Activated naive CD8-positive, alpha-beta T cell treated with anti-CD3 and anti-CD28 coated beads for 36 hours (primary cell): ENCODE measurements at places on chromosomes 5 and 9.

DNA sequence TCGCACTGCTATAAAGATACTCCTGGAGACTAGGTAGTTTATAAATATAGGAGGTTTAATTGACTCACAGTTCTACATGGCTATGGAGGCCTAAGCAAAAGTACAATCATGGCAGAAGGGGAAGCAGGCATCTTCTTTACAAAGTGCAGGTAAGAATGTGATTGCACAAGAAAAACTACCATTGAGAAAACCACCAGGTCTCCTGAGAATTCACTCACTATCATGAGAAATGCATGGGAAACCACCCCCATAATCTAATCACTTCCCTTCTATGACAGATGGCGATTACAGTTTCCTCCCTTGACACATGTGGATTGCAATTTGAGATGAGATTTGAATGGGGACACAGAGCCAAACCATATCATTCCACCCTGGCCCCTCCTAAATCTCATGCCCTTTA, 121.2 kb upstream of the ST8SIA4 start:
- H3K4me1 ChIP-seq, result no peaks in the 10 kb centered on the region
- H3K27me3 ChIP-seq, result no peaks in the 10 kb centered on the region
- no peaks in the 10 kb centered on the region for H3K36me3 ChIP-seq
- no peak overlapping the region for H3K4me3 ChIP-seq
- no peak overlapping the region for H3K27ac ChIP-seq

GRCh38 chr5:154447089-154447725, 1.4 kb downstream of the SAP30L start:
- peak overlapping the region; percentile 90 for H3K4me3 ChIP-seq
- H3K27ac ChIP-seq, result peak overlapping the region; percentile 42
- H3K4me1 ChIP-seq, result peaks cover 37% of the 10 kb centered on the region
- DNase-seq, result no peak
- H3K27me3 ChIP-seq, result no peaks in the 10 kb centered on the region

GRCh38 chr9:31969552-31969951, 414.9 kb upstream of the ACO1 start:
- no peak overlapping the region for H3K4me3 ChIP-seq
- DNase-seq, result no peak
- H3K4me1 ChIP-seq, result no peaks in the 10 kb centered on the region
- no peaks in the 10 kb centered on the region for H3K27me3 ChIP-seq
- no peak overlapping the region for H3K27ac ChIP-seq

DNA sequence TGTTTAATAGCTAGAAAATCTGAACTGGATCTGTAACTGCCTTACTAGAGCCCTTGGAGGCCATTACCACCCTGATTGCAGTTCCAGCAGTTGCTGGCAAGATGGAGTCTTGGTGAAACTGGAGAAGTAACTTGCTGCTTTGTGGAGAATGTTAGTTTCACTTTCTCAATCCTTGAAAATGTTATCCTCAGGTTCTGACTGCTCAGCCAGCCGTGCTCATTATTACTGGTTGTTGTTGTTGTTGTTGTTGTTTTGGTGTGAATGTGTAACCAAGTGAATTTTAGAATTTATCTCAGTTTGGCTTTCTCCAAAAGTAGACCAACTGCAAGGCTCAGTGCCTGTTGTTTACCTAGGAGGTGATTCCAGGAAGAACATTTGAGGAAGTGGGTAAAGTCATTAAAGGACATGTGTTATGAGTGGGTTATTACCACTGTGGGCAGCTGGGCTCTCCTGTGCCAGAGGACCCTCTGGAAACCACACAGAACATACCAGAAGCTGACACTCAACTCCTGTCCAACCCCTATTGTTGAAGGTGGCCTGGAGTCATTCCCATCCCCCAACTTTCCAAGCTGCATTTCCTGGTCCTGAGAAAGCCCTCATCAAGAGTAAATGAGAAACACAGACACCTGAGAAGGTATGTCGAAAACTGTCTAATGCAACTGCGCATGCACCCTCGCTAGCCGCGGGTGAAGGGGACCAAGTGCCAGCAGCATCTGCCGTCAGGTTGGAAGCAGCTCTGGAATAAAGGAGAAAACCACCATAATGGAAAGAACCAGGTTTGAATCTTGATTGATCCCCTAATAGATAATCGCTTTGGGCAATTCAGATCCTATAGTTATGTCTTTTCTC, 111.6 kb downstream of the CMYA5 start:
- H3K36me3 ChIP-seq, result no peaks in the 10 kb centered on the region
- no peak overlapping the region for H3K4me3 ChIP-seq
- no peaks in the 10 kb centered on the region for H3K27me3 ChIP-seq
- no peak for DNase-seq
- H3K4me1 ChIP-seq, result peaks cover 11% of the 10 kb centered on the region

- H3K36me3 ChIP-seq, result peaks cover 2% of the 10 kb centered on the region
- no peaks in the 10 kb centered on the region for H3K4me1 ChIP-seq
- H3K4me3 ChIP-seq, result no peak overlapping the region
These were observed 40.2 kb upstream of the RAB3C start for GRCh38 chr5:58542709-58543108.
